CD4-positive, alpha-beta T cell treated with Interleukin-17A for 1 hour (primary cell): ENCODE measurements at places on chromosomes 7 and 10.

DNA sequence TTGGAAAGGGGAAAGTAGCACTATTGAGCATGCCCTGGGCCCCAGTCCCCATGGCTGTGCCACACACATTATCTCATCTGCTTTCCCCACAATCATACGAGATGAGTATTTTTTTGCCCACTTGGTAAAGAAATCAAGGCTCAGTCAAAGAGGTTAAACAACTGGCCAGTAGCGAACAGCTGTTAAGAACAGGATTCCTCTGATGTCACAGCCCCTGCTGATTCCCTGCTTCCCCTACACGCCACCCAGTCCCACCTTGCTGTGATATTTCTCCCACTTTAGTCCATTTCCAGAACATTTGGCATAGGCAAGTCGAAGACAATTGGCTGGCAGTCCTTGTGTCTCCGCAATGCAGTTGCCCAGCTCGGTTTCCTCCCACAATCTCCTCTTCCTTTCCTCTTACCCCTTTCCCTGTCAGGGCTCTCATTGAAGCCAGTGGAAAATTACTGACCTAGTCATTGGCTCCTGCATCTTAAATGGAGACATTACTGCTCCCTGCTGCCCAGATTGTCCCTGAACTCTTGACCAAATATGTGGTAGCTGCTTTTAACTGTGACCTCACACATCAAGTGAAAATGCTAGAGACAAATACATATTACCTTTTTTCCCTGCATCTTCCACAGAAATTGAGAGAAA, 56.5 kb upstream of the EEPD1 start:
- DNase-seq = no peak

GRCh38 chr7:21358648-21359047, 69.2 kb upstream of the SP4 start:
- DNase-seq = peak; percentile 10

GRCh38 chr10:93680412-93681047, 21.9 kb downstream of the FRA10AC1 start:
- DNase-seq = peak; percentile 15

- DNase-seq = peak; percentile 79
Measured at GRCh38 chr10:100009793-100010676, at the start of gene DNMBP. Gene DNMBP (minus strand): TSS chr10:100009947. CDS start chr10:99972124, 37,823 bp downstream.

GRCh38 chr7:4045975-4046374, 636.1 kb upstream of the FOXK1 start:
- DNase-seq = no peak

DNA sequence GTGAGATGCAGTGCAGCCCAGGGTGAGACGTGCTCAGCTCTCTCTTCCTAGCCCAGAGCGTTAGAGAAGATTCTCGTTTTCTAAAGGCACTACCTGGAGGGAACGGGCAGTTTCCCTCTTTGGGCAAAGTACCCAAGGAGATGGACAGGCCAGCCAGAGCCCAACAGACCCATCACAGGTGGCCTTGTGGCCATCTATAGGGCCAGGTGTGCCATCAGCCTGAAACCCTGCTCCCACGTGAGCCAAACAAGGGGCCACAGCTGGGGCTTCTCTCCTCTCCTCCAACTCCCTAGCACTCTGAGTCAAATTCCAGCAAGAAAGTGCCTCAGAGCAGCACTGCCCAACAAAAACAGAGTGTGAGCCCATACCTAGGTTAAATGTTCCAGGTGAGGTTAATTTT, 22.3 kb downstream of the CHST15 start:
- no peak for DNase-seq
